NCI-H2081 (cell line): ENCODE measurements at places on chromosomes 6 and 20.
A peak's percentile ranks its signal among the peaks of the same experiment; 100 is the strongest.

- no peak for DNase-seq
Measured at GRCh38 chr20:1422753-1423152, 29.9 kb upstream of the FKBP1A start.

DNA sequence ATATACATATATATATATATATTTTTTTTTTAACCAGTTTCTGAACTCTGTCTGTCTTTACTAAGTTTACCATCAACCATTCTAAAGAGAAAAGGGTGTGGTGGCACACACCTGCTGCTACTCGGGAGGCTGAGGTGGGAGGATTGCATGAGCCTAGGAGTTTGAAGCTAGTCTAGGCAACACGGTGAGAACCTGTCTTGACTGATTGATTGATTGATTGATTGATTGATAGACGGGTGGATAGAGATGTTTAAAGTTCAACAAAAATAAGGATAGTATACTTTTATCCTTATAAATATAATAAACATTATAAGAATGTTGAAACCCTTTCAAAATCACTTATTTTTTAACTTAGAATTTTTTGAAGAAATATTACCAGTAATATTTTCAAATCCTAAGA, 30.2 kb downstream of the CEP57L1 start:
- no peak for DNase-seq

DNA sequence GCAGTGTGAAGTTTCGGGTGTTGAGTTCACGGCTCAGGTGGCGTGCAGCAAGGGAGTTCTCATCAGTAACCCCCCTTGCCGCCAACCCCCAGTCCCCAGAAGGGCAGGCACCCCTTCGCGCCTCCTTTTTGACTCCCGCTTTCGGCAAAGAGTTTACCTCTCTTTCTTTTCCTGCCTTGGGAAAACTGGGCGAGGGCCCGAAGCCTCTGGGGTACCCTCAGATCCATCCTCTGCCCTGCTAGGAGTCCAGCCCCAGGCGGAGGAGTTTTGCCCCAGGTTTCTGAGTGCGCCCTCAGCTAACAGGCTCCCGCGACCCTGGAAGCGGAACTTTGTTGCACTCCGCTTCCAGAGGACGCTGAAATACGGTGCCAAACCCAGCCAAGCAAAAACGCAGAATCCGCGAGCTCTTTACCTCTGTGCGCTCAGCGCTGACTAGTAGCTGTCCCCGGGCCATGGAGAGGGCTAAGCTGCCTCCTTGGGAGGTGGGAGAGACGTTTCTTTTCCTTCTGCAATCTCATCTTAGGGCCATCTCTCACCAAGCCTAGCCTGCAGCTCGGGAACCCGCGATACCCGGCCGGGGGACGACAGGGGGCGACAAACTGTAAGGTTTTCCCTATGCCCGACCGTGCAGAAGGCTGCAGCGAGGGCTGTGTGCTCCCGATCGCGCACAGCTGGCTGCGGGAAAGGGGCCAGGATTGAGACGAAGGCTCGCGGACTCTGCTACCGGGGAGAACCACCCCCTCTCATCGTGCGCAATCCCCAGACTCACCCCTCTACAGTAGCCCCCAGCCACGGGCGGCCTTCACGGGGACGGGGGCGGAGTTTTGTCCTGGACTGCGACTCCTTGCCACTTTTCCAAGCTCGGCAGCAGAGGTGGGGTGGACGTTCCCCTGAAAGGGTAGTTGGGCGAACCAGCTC, 2.7 kb upstream of the PAX1 start:
- peak; percentile 64 for DNase-seq

DNA sequence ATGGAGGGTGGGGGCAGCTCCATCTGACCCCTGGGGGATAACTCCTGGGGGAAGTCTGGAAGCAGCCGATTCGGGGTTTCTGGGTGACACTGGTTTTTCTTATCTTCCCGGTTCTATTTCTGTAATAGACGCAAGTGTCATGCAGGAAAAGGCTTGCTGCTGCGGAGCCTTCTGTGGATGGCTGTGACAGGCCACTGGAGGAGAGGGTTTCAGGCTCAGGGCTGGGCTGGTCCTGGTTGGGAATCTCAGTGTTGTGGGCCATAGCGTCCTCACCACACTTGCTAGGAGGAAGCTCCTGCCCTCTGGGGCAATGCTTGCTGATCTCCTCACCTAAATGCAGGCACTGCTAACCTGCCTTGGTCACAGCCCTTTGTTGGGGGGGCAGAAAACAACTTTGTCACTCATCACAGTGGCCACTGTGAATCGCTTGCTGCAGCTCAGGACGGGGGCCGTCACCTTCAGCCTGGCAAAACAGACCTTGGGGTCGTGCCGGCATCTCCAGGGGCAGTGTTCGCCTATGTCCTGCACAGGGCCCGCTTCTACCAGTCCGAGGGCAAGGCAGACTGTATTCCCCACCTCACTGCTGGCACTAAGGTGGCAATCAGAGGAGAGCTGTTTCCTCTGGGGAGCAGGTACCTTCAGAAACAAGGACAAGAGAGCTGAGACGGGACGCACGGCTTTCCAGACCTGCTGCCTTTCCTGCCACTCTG, 4.4 kb upstream of the TUBB1 start:
- DNase-seq, result no peak

GRCh38 chr20:14481863-14482262, 144.5 kb upstream of the FLRT3 start:
- DNase-seq, result no peak

GRCh38 chr20:54435015-54435414, 40.4 kb upstream of the DOK5 start:
- no peak for DNase-seq

GRCh38 chr6:71430018-71430417, 141.4 kb downstream of the OGFRL1 start:
- no peak for DNase-seq

GRCh38 chr6:23418095-23418494, 707.9 kb upstream of the NRSN1 start:
- DNase-seq, result no peak

GRCh38 chr6:10838794-10839333, 525 bp upstream of the MAK start:
- DNase-seq, result no peak
